ENCODE measurements at places on chromosomes 5 and 9. TPM values are rescaled to one million over a fixed set of nuclear protein-coding genes. Genes with fewer than 3 reads are reported as not detected.
A peak's percentile ranks its signal among the peaks of the same experiment; 100 is the strongest.

The TMEM174 gene
- total RNA-seq, result not detected

DNA sequence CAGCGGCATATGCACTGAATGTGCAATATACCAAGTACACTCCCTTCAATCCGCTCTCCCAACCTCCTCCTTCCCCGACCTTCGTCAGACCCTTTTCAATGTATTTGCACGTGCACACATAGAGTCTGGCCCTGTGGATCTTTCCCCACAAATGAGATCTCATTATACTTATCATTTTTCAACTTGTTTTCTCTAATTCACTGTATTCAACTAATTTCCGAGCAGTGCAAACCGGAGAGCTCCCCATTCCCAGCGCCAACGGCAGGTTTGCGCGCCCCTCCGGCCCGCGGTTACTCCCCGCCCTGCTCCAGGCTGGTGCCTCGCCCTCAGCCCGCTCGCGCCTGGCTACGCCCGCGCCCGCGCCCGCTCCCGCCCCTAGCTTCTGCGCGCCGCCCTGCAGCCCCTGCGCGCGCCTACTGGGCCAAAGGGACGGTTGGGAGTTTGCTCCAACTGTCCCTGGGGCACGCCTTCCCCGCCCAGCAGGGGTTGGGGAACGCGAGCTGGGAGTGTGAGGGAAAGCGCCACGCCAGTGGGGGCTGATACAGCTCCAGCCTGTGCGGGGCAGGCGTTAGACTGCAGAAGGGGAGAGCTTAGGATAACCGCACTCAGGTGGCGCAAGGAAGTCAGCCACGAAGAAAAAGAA lies 3.3 kb upstream of the CDC20B start:
- H3K36me3 ChIP-seq, result no peaks in the 10 kb centered on the region
- H3K4me1 ChIP-seq, result peaks cover 39% of the 10 kb centered on the region
- DNase-seq, result peak; percentile 30
- H3K27ac ChIP-seq, result no peak overlapping the region
- H3K4me3 ChIP-seq, result peak overlapping the region; percentile 33

DNA sequence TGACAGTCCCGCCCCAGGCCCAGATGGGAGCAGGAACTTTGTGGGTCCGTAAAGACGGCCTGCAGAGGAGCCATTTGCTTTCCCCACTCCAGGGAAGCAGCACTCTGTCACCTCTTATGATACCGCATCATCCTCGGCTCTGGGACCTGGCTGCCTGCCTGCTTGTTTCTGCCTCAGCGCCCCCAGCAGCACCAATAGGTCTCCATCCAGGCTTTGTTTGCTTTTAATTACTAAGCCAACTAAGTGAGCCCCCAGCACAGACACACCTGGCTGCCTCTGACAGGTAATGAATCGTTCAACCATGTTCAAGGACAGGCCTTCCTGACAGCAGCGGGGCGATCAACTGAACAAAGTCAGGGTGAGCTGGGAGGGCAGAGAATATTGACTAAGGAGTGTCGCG lies 141.4 kb downstream of the C5orf15 start:
- no peaks in the 10 kb centered on the region for H3K36me3 ChIP-seq
- no peak overlapping the region for H3K27ac ChIP-seq
- no peak for DNase-seq
- H3K4me1 ChIP-seq, result peaks cover 21% of the 10 kb centered on the region

GRCh38 chr9:131185924-131186323 lies 60.5 kb downstream of the NUP214 start:
- no peak overlapping the region for H3K27ac ChIP-seq
- H3K4me3 ChIP-seq, result no peak overlapping the region
- H3K27me3 ChIP-seq, result no peaks in the 10 kb centered on the region
- DNase-seq, result no peak
- peaks cover 3% of the 10 kb centered on the region for H3K4me1 ChIP-seq

The LECT2 gene
- total RNA-seq, result not detected

GRCh38 chr9:96044401-96044800 lies 168.9 kb downstream of the ERCC6L2 start:
- no peak for DNase-seq
- no peaks in the 10 kb centered on the region for H3K4me1 ChIP-seq
- peaks cover 1% of the 10 kb centered on the region for H3K27me3 ChIP-seq
- H3K4me3 ChIP-seq, result no peak overlapping the region
- H3K36me3 ChIP-seq, result no peaks in the 10 kb centered on the region

Data from activated CD4-positive, alpha-beta memory T cell treated with anti-CD3 and anti-CD28 coated beads, Interleukin-2, amount 10 ng/mL, durations not matched to agents 7 days and 5 days (primary cell).